ENCODE measurements at places on chromosomes 13 and 19.

GRCh38 chr19:49916839-49917733 is 11.9 kb upstream of the ATF5 start:
- no peak for DNase-seq

GRCh38 chr19:2711172-2711874 is 8.8 kb upstream of the GNG7 start:
- DNase-seq = no peak

- no peak for DNase-seq
These were observed 22.0 kb downstream of the SIN3B start for GRCh38 chr19:16851031-16851712.

- DNase-seq = no peak
These were observed 7.3 kb upstream of the SLC7A9 start for GRCh38 chr19:32876919-32877285.
